Posterior cingulate gyrus (tissue), 11 donors: ENCODE measurements at places on chromosomes 6 and 20.

- no peak for DNase-seq
Measured at GRCh38 chr6:74899416-74899815, 306.4 kb downstream of the COL12A1 start.

- no peak for DNase-seq
Measured at GRCh38 chr6:26524722-26525370, 13.3 kb upstream of the HMGN4 start.

GRCh38 chr6:155158030-155158843, 105.6 kb upstream of the CLDN20 start:
- DNase-seq = no peak

DNA sequence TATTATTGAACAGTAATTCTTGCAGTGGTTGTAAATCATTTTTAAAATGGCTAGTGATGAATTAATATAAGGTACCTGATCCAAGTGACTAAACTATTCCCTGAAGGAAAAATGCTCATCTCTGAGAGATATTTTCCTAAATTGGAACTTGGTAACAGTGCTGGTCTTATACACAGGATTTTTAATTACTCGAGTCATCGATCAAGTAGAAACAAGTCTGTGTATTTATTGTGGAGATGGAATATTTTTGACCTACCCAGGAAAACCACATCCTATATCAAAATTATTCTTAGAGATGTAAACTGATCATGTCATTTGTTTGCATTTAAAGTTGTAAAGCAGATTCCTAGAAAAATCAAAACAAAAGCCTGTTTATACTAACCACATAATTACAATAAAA, 166.9 kb downstream of the MOXD1 start:
- DNase-seq = no peak

DNA sequence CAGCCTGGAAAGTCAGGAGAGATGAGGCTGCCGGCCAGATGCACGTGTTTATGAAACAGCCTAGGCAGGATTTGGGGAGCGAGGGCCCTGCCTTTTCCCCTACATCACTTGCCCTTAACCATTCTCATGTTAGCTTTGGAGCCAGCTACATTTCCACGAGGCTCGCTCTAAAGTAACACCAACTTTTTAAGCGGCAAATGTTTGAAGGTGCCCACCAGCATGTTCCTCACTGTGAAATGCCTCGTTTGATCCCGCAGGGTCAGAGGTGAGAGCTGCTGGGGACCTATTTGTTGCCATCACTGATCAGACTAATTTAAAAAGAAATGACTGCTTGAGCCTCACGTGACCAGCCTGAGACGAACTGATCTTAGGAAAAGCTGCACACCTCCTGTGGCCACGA, 51.6 kb upstream of the DACT2 start:
- no peak for DNase-seq

DNA sequence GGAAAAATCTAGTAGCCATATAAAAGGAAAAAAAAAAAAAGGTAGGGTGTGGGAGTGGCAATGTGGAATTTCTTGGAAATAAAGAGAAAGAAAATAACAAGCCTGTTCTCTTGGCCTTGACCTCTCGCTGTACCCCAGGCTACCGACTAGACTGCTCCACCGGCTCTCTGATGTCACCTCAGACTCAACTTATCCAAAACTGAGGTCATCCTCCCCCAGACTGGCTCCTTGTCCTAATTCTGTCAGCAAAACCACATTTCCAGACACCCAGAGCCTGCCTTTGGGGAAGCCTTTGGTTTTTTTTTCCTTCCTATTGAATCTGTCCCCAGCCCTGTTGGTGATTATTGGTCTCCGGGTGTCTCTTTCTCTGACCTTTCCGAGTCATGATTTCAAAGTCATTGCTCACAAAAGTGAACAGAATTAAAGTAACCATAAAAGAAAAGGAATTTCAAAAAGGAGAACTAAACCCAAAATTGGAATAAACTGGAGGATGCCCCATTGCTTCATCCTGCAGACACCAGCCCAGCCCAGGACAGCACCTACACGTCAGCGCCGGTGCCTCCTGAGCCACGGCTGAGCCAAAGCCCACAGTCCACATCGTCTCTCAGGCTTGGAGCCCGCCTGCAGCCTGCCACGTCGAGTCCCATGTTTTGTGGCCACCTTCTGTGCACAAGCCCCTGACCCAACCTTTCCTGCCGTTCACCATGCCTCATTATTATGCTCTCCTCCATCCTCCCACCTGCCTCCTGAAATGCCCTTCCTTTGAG, 170.7 kb downstream of the MYLK4 start:
- DNase-seq = no peak

- DNase-seq = no peak
Measured at GRCh38 chr6:3899970-3900439, 50.8 kb downstream of the FAM50B start.

- DNase-seq = no peak
Measured at GRCh38 chr6:39698789-39699188, 26.4 kb downstream of the KIF6 start.

DNA sequence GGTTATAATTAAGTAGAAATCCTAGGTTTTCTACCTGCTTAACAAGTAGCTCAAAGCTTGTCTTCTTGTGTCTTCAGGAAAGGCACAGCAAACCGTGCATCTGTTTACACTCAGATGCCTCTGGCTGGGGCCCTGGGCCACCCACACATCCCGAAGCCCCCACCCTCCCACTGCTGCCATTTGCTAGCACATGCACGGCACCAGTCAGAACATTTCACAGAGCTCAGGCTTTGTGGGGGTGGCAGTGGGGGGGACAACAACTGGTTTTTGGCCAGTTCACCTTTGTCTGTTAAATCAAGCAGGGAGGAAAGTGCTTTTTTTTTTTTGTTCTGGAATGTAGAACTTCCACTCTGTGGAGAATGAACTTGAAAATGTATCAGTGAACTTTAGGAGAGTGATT, 77.7 kb downstream of the LINC00237 start:
- DNase-seq = no peak

- no peak for DNase-seq
Measured at GRCh38 chr20:14313341-14314020, 23.9 kb downstream of the FLRT3 start.

DNA sequence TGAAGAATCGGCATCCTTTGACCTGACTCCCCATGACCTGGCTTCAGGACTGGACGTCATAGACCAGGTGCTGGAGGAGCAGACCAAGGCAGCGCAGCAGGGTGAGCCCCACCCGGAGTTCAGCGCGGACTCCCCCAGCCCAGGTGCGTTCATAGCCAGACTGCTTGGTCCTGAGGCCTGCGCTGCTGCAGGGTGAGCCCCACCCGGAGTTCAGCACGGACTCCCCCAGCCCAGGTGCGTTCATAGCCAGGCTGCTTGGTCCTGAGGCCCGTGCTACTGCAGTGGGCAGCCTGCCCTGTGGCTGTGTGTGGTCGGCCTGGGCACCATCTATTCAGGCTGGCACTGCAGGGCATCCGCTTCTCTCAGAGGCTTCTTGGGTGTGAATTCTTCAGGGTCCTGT, 15.8 kb downstream of the RTEL1 start:
- no peak for DNase-seq

- DNase-seq = no peak
Measured at GRCh38 chr20:54017846-54018245, 52.5 kb downstream of the BCAS1 start.

DNA sequence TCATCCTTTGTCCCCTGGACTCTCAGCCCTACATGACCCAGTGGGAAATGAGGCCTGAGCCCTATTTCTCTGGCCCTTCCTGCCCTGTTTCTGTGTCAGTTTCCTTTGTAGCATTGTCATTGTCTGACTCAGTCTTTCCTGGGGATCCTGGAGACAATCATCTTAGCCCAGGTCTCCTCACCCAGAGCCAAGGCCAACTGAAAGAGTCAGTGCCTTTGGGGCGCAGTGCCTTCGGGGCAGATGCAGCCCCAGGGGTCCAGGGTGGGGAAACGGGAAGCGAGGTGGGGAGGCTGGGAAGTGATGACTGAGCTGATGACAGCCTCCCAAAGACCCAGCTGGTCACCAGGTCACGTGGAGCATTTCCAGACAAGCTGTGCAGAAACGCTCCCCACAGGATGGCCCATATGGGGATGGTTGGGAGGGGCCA, 93.3 kb upstream of the SULF2 start:
- no peak for DNase-seq

DNA sequence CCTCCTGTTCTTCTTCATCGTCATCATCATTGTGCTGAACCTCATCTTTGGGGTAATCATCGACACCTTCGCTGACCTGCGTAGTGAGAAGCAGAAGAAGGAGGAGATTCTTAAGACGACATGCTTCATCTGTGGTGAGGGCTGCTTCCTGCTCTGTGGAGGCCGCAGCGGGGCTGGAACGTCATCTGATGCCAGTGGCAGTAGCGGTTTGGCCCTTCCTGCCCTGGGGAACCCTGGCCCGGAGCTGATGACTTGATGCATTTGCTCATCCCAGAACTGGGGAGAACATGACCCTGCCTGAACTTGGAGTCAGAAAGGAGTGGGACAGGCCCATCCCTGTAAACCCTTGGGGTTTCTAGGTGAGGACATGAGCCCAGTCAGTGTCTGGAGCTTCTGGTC, 18.7 kb downstream of the UQCC2 start:
- no peak for DNase-seq

GRCh38 chr6:89260832-89261231, 43.7 kb upstream of the GABRR1 start:
- no peak for DNase-seq

DNA sequence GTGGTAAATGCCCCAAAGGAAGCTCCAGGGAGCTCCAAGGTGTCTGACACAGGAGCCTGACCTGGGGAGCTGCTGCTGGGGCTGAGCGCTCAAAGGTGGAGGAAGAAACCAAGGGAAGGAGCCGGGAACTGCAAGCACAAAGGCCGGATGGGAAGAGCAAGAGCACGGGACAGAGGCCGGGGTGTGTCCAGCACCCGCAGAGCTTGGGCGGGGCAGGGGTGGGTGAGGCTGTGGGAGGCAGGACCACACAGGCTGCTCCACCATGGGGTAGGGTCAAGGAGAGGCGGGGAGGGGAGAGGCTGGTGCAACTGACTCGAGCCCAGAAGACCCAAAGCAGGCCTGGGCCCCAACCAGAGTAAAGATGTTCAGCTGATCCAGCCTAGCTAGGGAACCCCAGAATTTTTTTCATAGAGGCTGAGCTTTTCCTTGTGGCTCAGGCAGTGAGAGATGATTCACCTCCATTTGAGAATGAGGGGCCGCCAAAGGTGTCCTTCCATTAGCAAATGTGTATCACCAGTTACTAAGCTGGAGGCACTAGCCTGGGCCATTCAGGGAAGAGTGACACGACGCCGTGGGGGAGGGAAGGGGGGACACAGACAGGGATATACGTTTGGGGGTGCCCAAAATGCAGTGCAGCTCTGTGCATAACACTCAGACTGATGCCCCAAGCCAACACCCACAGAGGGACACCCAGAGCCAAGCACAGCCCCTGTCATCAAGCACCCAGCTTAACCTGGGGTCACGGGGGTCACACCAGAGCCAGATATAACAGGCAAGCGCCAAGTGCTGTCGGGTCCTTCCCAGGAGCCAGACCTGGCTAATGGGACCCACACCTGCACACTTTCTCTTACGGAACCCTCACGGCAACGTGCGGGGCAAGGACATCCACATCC, 21.3 kb upstream of the TLDC2 start:
- no peak for DNase-seq

GRCh38 chr6:105058316-105058715, 101.4 kb downstream of the LIN28B start:
- no peak for DNase-seq
